ENCODE measurements at places on chromosomes 7 and 10.

DNA sequence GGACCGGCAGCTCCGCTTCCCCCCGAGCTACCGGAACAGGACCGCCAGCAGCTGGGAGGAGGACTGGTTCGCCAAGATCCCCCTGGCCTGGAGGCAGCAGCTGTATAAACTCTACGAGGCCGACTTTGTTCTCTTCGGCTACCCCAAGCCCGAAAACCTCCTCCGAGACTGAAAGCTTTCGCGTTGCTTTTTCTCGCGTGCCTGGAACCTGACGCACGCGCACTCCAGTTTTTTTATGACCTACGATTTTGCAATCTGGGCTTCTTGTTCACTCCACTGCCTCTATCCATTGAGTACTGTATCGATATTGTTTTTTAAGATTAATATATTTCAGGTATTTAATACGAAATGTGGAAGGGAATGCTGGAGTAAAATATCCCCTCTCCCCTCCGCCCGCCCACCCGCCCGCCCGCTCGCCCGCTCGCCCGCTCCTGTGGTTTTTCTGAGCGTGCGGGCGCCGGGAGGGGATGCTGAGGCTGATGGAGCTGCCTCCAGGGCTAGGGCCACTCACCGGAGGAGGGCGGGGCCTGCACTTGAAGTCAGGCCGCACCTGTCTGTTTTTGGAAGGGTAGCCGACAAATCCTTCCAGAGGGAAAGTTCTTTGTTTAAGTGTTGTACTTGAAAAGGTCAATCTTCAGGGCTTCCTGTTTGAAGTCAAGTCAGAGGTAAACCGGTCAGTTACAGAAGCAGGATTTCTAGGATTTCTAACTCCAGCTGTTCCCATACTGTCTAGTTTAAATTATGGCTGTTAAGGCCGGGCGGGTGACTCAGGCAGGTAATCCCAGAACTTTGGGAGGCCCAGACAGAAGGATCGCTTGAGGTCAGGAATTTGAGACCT, 30.5 kb downstream of the CHST12 start:
- no peak for DNase-seq

- DNase-seq = no peak
Observed at GRCh38 chr10:26361971-26362370, 76.2 kb upstream of the APBB1IP start.

GRCh38 chr10:120422457-120422856, 34.6 kb upstream of the PLPP4 start:
- DNase-seq = peak; percentile 96

- no peak for DNase-seq
Observed at GRCh38 chr10:1377231-1377630, 321.0 kb downstream of the WDR37 start.

DNA sequence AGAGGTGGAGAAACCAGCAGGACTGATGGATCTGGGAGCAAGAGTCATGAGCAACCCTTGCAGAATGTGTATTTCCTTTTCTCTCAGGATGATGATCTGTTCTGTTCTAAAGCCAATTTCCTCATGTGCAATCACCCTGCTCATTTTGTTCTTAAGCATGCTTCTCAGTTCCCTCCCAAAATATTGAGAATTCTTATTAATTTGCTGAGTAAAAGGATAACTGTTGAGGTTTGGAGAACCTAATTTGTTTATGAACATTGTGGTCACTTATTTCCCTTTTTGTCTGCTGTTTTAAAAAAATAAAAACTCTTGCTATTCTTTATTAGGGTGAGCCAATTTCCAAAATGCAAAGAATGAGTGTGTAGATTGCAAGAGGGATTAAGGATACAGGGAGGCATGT, 106.8 kb downstream of the APBB1IP start:
- no peak for DNase-seq

DNA sequence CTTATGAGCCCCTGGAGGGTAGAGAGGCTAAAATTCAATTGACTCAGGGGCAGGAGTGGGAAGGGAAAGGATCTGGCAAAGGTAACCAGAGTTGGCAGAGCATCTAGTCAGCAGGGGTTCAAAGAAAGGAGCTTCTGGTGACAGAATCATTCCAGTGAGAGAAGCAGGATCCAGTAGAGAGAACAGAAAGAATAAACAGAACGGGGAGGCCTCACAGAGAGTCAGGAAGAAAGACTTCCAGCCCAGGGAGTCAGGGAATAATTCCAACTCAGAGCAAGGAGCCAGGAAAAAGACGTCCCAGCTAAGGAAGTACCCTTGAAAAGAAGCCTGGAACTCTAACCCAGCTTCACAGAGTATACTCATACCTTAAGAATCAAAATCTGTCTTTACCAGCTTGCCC, 66.6 kb upstream of the CPXM2 start:
- DNase-seq = no peak

DNA sequence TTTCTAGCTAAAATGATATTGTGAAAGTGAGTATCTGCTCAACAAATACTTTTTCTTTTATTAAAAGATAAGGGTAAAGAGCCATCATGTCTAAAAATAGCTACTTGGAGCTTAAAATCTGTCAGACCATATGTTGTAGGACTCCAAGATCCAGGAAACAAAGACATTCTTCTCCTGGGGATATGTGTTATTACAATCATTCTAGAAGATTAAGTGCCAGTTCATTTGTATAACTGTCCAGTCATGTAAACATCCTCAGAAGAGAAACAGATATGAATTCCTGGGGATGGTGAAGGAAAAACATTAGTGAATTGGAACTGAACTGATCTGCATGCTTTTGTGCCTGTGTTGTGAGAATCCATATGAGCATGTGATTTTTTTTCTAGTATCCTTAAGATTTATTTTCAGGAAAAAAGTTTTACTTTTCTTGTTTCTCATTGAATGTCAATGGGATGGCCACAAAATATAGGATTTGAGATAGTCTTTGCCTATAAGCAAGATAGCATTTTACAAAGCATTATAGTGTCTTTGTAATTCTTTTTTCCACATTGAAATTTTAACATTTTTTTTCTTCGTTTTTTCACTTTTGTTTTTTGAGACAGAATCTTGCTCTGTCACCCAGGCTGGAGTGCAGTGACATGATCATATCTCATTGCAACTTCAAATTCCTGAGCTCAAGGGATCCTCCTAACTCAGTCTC, 14.4 kb upstream of the MTERF1 start:
- DNase-seq = peak; percentile 63

DNA sequence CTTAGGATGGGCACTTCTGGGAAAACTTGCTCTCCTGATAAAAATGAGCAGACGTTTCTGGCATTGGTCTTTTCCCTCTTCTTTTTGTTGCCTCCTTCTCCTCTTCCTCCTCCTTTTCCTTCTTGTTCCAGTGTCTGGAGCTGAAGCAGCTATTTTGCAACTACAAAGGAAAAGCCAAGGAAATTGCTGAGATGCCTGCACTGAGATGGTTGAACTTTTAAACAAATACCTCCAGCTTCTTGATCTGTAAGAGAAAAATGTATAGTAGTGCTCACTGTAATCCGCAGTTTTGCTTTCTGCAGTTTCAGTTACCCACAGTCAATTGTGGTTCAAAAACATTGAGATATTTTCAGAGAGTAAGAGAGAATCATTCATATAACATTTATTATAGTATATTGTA, 7.5 kb upstream of the SND1 start:
- DNase-seq = no peak

- peak; percentile 43 for DNase-seq
Observed at GRCh38 chr7:5234852-5235831, 45.1 kb downstream of the WIPI2 start.

- DNase-seq = no peak
Observed at GRCh38 chr10:122707535-122707934, 7.9 kb upstream of the C10orf120 start.

- no peak for DNase-seq
Observed at GRCh38 chr7:11315666-11316258, 342.1 kb downstream of the PHF14 start.

DNA sequence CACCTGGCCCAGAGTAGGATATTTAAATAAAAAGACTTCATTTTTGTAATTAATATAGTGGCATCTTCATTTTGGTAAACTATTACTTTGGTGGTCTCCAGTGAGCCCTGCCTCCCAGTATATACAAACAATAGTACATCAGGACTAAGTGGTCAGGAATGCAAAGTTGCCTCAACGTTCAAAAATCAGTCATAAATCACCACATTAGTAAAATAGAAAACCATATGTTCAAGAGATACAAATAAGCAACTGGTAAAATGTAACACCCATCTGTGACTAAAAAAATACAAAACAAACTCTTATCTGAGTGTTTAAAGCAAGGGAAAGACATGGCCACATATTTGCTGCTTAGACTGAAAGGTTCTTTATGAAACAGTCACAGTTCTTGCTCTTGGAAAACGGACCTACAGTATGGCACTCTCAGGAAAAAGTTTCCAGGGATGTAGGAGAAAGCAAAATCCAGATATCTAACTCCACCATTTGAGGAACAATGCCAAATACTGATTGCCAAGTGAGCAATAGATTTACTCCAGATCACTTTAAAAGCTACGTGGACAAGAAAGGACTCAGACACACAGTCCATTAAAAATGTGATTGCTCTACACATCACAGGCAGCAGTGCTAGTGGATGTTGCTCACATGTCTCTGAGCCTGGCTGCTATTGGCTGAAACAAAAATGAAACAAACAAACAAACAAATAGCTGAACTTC, 15.1 kb upstream of the RHOBTB1 start:
- DNase-seq = peak; percentile 77

- DNase-seq = no peak
Observed at GRCh38 chr7:77989981-77990566, 191.5 kb downstream of the PHTF2 start.

GRCh38 chr10:14924013-14924412, 29.9 kb downstream of the DCLRE1C start:
- no peak for DNase-seq

- no peak for DNase-seq
Observed at GRCh38 chr7:147498081-147498480, 1092.5 kb upstream of the C7orf33 start.

GRCh38 chr10:48690791-48691660, 6.4 kb downstream of the WDFY4 start:
- no peak for DNase-seq

- no peak for DNase-seq
Observed at GRCh38 chr10:130500261-130501000, 364.2 kb downstream of the GLRX3 start.

GRCh38 chr7:103343758-103344452, 662 bp downstream of the DNAJC2 start:
- peak; percentile 19 for DNase-seq

- DNase-seq = no peak
Observed at GRCh38 chr10:133475821-133476640, 22.3 kb downstream of the SCART1 start.

DNA sequence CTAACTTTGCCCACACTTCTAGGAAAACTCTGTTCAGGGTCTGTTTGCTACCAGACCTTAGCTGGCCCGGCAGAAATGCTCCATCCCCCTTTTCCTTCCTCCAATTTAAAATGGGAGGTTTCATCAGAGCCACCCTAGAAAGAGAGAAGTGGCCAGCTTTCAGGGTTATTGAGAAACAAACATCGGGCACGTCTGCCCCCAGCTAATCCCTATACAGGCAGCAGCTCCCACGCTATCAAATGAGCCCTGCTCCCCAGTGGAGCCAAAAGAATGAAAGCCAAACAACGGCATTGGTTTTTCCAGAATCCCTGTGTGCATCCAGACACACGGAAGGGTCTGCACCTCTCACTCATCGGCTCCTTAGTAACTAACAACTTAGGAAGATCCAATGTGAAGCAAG, 132.5 kb downstream of the GRID1 start:
- DNase-seq = no peak

- DNase-seq = no peak
Observed at GRCh38 chr10:24575481-24576002, 148.1 kb downstream of the ARHGAP21 start.

- DNase-seq = peak; percentile 89
Observed at GRCh38 chr7:74061840-74062539, 21.6 kb upstream of the LIMK1 start.

DNA sequence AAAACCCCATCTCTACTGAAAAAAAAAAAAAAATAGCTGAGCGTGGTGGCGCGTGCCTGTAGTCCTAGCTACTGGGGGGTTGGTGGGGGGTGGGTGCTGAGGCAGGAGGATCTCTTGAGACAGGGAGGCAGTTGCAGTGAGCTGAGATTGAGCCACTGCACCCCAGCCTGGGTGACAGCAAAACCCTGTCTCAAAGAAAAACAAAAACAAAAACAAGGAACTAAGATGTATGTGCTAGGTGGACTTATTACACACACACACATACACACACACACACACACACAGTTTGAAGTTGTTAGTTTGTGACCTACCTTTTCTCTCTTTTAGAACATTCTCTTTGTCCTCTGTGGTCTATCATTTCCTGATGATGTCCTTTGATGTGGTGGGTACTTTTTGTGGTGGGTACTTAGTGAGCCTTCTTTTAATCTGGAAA, 53.5 kb downstream of the EXOC6 start:
- DNase-seq = no peak

DNA sequence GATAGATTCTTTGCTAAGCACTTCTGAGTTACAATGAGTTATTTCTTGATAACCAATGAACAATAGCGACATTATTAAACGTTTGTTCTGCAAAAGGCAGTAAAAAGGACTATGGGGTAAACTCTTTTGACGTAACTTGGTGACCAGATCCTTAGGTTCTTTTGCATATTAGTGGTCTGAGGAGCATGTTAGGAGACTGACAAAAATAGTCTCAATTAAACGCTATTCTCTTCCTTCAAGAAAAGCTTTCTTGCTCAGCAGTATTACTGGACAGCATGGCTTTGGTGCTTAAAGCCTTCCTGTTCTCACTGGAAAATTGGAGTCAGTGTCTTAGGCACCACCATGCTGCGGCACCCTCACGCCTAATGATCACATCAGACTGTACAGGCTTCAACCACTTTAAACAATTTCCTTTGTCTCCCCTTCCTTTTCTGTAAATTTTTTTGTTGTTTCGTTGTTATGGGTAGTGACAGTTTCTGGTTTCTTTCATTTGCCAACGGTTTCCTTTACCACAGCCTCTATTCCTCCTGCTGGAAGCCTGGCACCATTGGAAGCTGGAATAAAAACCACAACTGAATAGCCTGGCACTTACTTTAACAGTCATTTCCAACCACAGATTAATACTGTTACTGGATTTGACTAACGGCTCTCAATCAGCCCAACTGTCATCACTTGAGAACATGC, 49.2 kb upstream of the FAM133B start:
- DNase-seq = no peak

- no peak for DNase-seq
Observed at GRCh38 chr10:131812736-131813604, 87.8 kb upstream of the PPP2R2D start.

DNA sequence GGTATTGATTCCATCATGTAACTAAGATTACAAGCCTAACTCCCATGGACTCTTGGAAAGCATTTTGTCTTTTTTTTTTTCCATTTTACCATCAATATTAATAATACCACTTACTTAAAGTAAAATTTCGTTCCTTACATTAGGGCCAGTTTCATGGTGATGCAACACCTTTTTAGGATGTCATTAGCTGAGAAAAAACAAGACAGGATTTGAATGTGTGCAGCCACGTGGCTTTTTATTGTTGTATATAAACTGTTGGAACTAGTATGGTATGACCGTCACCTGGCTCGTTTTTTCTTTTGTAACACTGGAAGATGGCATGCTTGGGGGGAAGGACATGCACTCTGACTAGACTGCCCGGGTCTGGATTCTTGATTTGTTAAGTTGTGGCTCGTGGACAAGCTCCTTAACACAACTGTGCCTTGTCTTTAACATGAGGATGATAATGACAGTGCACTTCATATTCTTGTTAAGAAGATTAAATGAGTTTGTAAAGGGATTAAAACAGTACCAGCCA, 42.1 kb downstream of the ARHGAP21 start:
- DNase-seq = no peak

GRCh38 chr7:128867241-128867640, 4.6 kb downstream of the ATP6V1F start:
- no peak for DNase-seq
